Fibroblast of lung (primary cell): ENCODE measurements at places on chromosomes 12 and 14. TPM values are rescaled to one million over a fixed set of nuclear protein-coding genes. Genes with fewer than 3 reads are reported as not detected.

ABCC9 gene
- total RNA-seq = 8.7 and 9.9 TPM in 2 replicates

GRCh38 chr12:76020281-76020680, 11.3 kb downstream of the PHLDA1 start:
- H3K4me1 ChIP-seq = peaks cover 10% of the 10 kb centered on the region
- H3K4me3 ChIP-seq = no peak overlapping the region
- no peaks in the 10 kb centered on the region for H3K36me3 ChIP-seq
- peak; percentile 73 for DNase-seq
- no peaks in the 10 kb centered on the region for H3K27me3 ChIP-seq
- peak overlapping the region; percentile 76 for H3K27ac ChIP-seq

- no peaks in the 10 kb centered on the region for H3K4me1 ChIP-seq
- DNase-seq = peak; percentile 79
- H3K27me3 ChIP-seq = no peaks in the 10 kb centered on the region
- no peak overlapping the region for H3K27ac ChIP-seq
- no peaks in the 10 kb centered on the region for H3K36me3 ChIP-seq
Measured at GRCh38 chr12:129901254-129901653, 2.6 kb downstream of the TMEM132D start.

KRT2 gene
- total RNA-seq = not detected in 2 replicates

GLIPR1L2 gene
- 0.33 and 1.0 TPM in 2 replicates for total RNA-seq

GRCh38 chr12:15886372-15887042, 4.3 kb downstream of the STRAP start:
- no peaks in the 10 kb centered on the region for H3K4me1 ChIP-seq
- no peak overlapping the region for H3K27ac ChIP-seq
- no peaks in the 10 kb centered on the region for H3K27me3 ChIP-seq
- H3K36me3 ChIP-seq = peaks cover 4% of the 10 kb centered on the region
- no peak overlapping the region for H3K4me3 ChIP-seq
